ENCODE measurements at places on chromosomes 7 and 10.

GRCh38 chr10:22356324-22356873 is 11.1 kb downstream of the SPAG6 start:
- DNase-seq, result no peak

GRCh38 chr7:85186521-85187241 is at the start of gene SEMA3D:
SEMA3D (minus strand) TSS chr7:85187056; CDS start chr7:85121891, 65,165 bp downstream.
- no peak for DNase-seq

DNA sequence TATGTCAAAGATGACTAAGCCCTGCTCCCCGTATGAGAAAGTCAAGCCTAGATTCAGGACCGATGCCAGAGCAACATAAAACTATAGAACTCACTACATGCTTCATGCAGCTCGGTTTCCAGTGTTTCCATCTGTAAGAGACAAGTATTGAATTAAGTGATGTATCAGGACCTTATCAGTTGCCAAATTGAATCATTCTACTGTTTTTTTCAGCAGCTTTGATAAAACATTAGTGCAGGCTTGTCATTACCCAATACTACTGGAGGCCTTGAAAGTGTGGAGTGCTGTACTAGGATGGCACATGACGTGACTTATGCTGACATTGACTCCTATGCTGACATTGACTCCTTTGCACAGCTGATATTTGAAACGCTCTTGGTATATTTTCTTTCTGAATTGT is 10.8 kb upstream of the NRP1 start:
- no peak for DNase-seq

DNA sequence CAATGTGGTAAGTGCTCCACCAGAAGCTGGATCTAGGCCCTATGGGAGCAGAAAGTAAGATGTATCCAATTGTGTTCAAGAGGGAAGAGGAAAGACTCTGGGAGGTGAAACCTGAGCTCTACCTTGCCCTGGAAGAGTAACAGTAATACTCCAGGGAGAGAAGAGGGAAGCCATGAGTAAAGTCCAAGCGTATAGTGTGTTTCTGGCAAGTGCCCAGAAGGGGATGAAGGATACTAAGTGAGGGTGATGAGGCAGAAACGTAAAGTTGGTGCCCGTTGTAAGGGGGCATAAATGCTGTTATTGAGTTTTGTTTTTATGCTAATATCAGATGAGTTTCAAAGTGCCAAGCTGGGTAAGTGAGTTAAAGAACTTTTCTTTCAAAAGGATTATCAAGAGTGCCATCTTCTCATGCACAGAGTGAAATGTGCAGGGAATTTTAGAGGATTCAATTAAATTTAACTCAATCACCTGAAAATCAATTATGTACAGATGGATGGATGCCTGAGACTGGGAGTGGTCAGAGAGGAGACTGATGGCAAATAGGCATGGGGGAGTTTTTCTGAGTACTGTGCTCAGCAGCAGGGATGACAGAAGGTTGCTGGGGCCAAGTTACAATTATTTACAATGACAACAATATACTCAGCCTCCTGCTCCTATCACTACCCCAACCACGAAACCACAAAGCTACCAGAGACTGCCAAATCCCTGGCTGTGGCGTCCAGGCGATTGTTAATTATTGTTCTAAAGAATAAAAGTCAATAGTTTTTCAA is 123.3 kb upstream of the LAMB4 start:
- DNase-seq, result no peak

DNA sequence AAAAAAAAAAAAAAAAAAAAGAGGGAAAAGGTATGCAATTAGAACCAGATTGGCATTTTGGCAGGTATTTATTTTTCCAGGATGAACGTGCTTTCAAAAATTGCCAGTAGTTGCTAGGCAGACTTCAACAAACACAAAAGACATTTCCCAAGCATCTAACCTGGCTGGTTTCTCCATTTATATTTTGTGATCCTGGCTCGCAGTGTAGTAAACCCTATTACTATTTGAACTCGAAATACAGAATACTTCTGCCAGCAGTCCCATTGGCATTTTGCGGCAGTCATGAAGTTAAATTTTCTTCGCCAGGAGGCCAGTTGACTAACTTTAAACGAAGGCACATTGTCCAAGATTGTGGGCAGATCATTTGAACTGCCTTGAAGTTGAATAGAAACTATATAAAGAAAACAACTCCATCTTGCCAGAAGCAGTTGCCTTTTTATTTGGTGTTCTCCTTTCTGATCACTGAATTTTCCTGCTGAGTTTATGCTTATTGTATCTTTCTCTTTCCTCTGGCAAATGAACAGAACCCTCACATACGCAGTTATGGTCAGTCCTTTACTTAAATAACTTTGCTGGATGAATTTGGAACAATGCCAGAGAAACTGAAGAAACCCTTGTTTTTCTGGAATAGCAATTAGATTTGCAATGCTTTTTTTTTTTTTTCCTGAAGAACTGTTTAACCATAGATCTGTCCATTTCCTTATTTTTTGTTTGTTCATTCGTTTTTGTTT is 132.9 kb downstream of the BICC1 start:
- DNase-seq, result no peak

DNA sequence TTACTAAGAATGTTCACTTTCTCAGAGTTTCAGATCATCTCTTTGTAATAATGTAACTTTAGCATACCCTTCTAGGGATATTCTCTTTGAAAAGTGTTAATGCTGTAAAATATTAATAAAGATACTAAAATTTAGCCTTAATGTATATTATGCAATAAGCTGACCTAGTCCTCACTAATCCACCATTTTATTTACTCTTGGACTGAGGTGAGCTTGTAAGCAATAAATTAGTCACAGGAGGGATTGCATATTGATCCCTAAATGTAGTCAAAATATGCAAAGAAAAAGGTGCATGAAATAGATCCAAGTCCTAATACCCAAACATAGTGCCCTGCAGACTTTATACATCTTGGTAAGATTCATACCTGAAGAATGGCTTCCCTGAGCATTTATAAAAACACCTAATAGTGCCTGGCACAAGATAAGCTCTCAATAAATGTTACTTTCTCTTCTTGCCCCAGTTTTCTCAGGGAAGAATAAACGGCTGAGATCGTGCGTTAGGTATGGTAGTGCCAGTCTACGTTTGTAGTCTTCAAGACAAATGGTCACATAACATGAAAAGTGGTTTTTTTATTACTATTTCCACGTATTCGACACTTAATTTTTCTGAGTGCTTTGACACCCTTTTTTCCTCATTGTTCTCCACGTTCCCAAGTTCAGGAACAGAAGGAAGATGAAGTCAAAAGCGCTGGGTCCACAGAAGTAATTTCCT is 14.3 kb downstream of the INSIG1 start:
- DNase-seq, result no peak

- no peak for DNase-seq
Measured at GRCh38 chr10:1957057-1957456, 219.7 kb upstream of the ADARB2 start.
